ENCODE measurements at places on chromosomes 12 and 14. TPM values are rescaled to one million over a fixed set of nuclear protein-coding genes. Genes with fewer than 3 reads are reported as not detected.

GRCh38 chr12:105506678-105507310 lies 176.3 kb downstream of the C12orf75 start:
- DNase-seq = no peak

DNA sequence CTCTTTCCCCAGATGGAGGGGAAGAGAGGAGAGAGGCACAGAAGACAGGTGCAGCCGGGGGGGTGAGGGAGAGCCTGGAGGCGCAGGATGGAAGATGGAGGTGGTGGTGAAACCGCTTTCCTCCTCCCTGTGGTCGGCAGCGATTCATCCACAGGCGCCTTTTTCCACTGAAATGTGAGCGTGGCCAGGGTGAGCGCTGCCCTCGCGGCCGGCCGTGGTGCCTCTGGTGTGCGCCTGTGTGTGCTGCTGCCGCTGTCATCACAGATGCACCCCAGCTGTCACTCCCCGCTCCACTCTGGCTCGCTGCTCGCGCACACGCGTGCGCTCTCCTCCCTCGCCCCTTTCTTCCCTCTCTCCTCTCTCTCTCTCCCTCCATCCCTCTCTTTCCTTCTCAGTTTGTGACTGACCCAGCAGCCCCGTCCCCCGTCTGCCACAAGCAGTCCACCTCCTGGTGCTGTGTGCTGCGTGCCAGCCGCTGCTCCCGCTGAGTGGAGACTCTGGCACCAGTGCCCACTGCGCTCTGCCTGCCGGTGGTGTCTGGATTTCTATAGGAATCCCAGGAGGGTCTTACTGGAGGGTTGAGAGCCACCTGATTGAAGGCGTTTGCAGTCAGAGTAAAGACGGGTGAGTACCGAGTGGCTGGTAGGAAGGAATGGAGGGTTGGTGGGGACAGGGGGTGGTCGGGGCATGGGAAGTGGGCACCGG lies at the start of gene LRTM2:
LRTM2 (plus strand) TSS at position 375 of the 705 bp plus-strand sequence. CDS start 7,584 bp downstream, outside the sequence.
- DNase-seq = no peak

DNA sequence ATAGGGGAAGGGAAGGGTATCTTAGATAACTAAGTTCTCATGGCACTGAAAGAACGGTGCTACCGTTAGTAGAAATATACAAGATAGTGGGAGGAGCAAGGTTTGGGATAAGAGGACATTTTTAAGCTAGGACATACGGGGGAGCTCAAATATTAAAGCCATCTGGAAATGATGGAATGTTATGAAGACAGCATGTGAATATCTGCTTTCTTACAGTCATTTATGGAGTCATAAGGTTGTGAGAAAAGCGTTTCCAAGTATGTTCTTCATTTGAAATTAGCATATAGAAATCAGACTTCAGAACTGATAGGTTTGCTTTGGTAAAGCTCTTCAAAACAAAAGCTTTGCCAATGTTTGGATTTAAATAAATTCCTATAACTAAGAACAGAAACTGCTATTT lies 62.3 kb downstream of the OTOGL start:
- no peak for DNase-seq

DNA sequence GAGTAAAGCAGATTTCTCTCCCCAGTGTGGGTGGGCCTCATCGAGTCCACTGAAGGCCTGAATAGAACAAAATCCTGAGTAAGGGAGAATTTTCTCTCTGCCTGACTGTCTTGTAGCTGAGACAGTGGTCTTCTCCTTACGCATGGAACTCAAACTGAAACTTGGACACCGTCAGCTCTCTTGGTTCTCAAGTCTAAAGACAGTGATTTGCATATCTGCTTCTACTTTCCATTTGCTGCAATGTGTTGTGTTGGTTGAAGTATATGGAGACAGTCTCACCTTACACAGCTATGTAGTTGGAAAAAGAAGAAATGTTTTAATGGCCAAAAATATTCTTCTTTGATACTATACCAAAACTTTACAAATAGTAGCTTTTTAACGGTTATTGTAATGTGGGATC lies 160.2 kb upstream of the LMNTD1 start:
- DNase-seq = no peak

- DNase-seq = no peak
These were observed 14.7 kb downstream of the GPR68 start for GRCh38 chr14:91229743-91230200.

DNA sequence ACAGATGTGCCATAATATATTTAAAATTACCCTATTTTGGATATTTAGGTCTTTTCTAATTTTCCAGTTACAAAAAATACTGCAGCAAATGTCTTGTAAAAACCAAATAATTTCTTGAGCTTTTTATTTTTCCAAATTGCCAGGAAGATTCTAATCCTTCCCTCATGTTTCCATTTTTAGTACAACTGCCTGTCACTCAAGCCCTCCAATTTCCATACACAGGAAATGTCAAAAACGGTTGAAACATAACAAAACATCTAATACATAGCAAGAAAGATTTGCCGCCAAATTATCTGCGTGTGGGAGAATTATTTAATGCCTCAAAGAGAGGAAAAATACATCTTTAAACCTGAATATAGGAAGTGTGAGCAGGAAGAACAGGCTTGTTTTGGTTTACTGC lies 2.3 kb upstream of the FOXJ2 start:
- DNase-seq = no peak

DNA sequence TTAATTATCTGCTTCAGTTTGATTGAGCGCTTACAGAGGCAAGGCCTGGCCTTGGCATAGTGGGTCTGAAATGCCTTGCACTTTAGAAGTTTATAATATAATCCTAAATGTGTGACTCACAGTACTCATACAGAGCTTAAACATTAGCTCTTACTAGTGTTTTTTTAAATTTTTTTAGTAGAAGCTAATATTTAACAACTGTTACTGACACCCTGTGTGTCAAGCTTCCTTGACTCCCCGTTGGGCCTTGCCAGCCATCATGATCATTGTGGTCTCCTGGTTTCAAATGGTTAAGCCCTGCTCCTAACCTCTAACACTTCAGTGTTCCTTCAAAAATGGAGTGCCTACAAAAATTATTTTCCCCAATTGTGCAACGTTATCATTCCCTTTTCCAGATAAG lies 126.9 kb downstream of the GALC start:
- no peak for DNase-seq

DNA sequence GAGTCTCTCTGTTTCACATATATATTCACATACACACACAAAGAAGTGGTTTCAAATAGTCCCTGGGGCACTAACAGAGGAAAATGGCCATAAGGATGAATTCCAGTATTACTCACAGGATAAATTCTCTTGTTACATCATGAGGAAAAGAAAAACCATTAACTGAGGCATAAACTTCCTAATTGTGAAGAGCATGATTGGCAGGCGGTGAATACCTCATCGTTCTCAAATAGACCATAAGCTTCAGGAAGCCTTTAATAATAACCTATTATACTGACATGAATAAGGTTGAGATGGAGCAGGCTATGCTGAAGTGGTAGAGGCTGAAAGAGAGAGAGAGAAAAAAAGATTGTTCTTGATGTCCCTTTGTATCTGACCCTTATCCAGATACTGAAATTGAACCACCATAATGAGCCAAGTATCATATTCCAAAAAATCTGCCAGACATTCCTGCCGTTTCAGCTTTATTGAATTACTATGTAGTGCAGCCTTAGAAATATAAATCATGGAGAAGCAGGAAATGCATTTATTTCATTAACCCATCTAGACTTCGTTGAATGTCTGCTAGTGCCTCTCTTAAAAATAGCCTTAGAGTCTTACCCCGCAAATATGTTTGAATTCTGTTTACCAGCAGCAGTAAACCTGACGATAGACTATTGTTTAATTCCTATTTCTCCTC lies 86.8 kb downstream of the NUAK1 start:
- DNase-seq = peak; percentile 80

GRCh38 chr12:100793182-100793581 lies 1.4 kb upstream of the ANO4 start:
- DNase-seq = peak; percentile 39

GRCh38 chr14:35257809-35258208 lies 34.4 kb upstream of the PSMA6 start:
- DNase-seq = no peak

GRCh38 chr14:61438860-61439765 lies 117.7 kb downstream of the PRKCH start:
- DNase-seq = peak; percentile 60

- DNase-seq = no peak
These were observed 1.7 kb downstream of the ARMH4 start for GRCh38 chr14:58150243-58150805.

The NFATC4 gene
- total RNA-seq = 19.8 TPM

The ESPL1 gene
- total RNA-seq = 15.0 TPM

The BDKRB1 gene
- total RNA-seq = 5.0 TPM

The LRRIQ1 gene
- 1.0 TPM for total RNA-seq

The POTEG gene
- not detected for total RNA-seq

The ANO2 gene
- total RNA-seq = not detected

The GDF3 gene
- total RNA-seq = not detected
